ENCODE measurements at places on chromosomes 2 and 18.

GRCh38 chr2:238835726-238836301 is 12.1 kb upstream of the TWIST2 start:
- no peak for DNase-seq

- DNase-seq, result no peak
These were observed 146.2 kb upstream of the OSR1 start for GRCh38 chr2:19504400-19505198.

GRCh38 chr2:201444746-201445465 is 6.4 kb downstream of the TRAK2 start:
- DNase-seq, result no peak

DNA sequence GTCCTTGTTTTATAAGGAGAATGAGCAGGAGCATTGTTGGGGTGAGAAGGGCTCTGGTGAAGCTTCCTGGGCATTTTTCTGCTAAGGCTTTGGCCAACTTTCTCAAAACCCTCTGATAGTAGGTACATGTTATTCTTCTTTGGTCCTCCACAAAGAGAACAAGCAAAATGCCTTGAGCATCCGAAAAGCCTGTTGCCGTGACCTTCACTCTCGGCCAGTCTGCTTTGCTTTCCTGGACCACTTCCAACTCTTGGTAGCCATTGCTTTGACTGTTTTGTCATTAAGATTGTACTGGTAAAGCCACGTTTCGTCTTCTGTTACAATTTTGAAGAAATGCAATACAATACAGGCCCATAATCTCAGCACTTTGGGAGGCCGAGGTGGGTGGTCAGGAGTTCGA is 27.4 kb upstream of the ALLC start:
- no peak for DNase-seq

GRCh38 chr2:83827618-83828017 is 631.5 kb downstream of the SUCLG1 start:
- DNase-seq, result no peak

DNA sequence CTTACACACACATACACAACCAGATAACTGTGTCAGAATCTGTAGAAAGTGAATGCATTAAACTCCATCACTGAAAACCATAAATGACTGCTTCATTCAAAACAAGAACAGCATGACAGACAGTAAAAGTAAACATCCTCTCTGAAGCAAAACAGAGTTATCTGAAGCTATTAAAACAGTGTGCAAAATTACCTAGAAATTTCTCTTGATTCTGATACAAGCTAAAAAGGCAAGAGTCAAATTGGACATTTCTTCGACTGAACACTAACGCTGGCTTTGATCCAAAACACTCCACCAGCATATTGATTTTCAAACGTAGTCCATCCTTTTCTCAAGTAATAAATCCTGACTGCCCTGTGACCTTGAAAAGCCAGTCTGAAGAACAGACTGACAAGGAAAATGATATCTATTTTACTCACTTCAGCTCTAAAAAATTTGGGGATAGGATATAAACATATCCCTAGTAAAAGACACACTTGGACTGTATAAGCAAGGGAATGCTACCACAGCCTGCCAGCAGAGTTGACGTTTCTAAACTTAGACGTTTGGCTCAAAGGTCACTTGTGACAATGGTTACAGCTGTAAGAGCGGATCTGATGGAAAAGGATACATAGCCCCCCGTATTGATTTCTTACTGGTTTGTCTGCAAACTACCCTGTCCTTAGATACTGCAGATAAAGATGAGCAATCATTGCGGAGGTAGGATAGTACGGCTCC is 128.9 kb upstream of the ITGB6 start:
- no peak for DNase-seq

DNA sequence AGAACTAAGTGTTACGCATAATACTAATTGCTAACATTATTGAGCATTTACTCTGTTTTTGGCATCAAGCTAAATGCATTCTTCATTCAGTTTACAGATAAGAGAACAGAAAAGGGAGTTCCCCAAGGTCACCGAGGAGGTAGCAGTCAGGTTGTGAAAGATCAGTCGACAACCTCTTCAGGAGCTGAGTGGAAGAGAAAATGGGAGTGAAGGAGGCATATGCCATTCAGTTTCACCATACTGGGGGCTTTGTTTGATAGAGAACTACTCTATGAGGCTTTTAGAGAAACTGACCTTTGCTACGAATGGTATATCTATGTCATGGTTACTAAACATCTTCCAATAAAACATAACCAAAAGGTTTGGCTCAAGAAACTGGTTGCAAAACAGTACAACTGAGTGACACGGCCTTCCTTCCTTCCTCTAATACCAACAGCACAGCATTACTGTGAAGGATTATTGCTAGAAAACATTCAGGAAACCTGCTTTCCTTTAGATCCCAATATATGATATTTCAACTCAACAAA is 112.1 kb downstream of the RBMS1 start:
- DNase-seq, result no peak

DNA sequence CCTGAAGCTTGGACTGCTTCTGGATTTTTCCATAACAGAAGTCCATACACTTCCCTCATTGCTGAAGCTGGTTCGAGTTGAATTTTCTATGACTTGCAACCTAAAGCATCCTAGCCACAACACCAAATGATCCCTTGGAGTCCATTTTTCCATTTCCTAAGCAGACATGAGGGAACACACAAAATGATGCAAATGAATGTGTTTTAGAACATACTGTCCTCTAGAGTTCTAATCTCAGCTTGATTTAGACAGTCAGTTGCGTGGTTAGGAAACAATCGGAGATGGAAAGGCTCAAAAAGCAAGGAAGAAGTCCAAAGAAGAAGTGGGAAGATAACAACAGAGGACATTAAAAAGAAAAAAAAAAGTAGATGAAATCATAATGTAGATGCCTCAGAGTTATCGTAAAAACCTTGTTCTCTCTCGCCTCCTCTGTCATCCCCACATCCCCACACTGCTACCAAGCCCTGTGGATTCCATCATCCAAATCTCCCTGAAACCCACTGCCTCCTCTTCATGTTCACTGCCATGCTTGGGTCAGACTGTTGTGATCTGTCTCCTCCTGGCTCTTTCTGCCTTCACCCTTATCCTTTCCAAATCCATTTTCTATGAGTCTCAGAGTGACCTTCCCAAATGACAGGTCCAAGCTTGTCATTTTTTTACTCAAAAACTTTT is 58.4 kb downstream of the TMEM247 start:
- no peak for DNase-seq

- no peak for DNase-seq
These were observed 461.7 kb downstream of the STK39 start for GRCh38 chr2:167785606-167786216.

Data from left cardiac atrium (tissue), 4 donors.